ENCODE measurements at places on chromosomes 12 and 14. TPM values are rescaled to one million over a fixed set of nuclear protein-coding genes. Genes with fewer than 3 reads are reported as not detected.

Gene TRPV4
- 4.1 TPM for total RNA-seq

Gene HHIPL1
- 0.81 TPM for total RNA-seq

Gene REP15
- total RNA-seq: 1.1 TPM

Gene GARIN6
- total RNA-seq: not detected

Gene DAZAP2
- 371 TPM for total RNA-seq

Gene NXPH4
- 1.0 TPM for total RNA-seq

Gene RIMBP2
- total RNA-seq: 0.38 TPM

Gene PAX9
- 0.49 TPM for total RNA-seq

Gene KCNMB4
- total RNA-seq: 1.9 TPM

Gene GRIP1
- 2.4 TPM for total RNA-seq

Gene TOX4
- total RNA-seq: 23.3 TPM

Gene ADAM21
- total RNA-seq: under 0.01 TPM

Gene IL31
- not detected for total RNA-seq

Data from mesangial cell (primary cell).